Epithelial cell of proximal tubule (primary cell): ENCODE measurements at places on chromosomes 5 and 9. TPM values are rescaled to one million over a fixed set of nuclear protein-coding genes. Genes with fewer than 3 reads are reported as not detected.

TAF11L10 gene
- total RNA-seq = not detected in 2 replicates

WNT8A gene
- not detected in 2 replicates for total RNA-seq

PCDHB3 gene
- total RNA-seq = 0.22 and 0.23 TPM in 2 replicates

CACFD1 gene
- 4.3 and 11.0 TPM in 2 replicates for total RNA-seq

PLK2 gene
- total RNA-seq = 437 and 613 TPM in 2 replicates

PCDHGB5 gene
- total RNA-seq = 4.0 and 6.5 TPM in 2 replicates

ADAMTS2 gene
- total RNA-seq = 0.29 and 0.65 TPM in 2 replicates

- DNase-seq = no peak
Observed at GRCh38 chr5:43498581-43498980, 14.9 kb upstream of the TMEM267 start.

DNA sequence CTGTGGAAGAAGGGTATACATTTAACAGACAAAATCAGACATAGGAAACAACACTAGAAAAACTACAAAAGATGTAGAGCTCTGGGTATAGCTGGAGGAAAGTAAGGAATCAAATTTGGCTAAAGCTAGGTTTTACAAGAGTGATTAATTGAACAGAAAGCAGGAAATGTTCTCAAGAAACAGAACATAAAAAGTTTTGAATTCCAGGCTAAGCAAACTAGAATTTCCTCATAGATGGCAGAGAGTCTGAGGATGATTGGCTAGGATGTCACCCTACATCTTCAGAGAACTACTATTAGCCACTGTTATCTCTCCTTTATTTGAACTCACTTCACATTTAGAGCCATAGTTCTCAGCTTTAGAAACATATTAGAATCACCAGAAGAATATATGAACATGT lies 502.1 kb upstream of the PAPPA start:
- no peak for DNase-seq

- DNase-seq = no peak
Observed at GRCh38 chr9:76680716-76681425, 83.4 kb upstream of the PCA3 start.

GRCh38 chr9:80156756-80157472 lies 585.1 kb downstream of the TLE4 start:
- no peak for DNase-seq

- DNase-seq = no peak
Observed at GRCh38 chr9:128677794-128678193, 11.2 kb upstream of the SET start.

GRCh38 chr9:131589124-131589711 lies 43.9 kb downstream of the PRRT1B start:
- DNase-seq = no peak

DNA sequence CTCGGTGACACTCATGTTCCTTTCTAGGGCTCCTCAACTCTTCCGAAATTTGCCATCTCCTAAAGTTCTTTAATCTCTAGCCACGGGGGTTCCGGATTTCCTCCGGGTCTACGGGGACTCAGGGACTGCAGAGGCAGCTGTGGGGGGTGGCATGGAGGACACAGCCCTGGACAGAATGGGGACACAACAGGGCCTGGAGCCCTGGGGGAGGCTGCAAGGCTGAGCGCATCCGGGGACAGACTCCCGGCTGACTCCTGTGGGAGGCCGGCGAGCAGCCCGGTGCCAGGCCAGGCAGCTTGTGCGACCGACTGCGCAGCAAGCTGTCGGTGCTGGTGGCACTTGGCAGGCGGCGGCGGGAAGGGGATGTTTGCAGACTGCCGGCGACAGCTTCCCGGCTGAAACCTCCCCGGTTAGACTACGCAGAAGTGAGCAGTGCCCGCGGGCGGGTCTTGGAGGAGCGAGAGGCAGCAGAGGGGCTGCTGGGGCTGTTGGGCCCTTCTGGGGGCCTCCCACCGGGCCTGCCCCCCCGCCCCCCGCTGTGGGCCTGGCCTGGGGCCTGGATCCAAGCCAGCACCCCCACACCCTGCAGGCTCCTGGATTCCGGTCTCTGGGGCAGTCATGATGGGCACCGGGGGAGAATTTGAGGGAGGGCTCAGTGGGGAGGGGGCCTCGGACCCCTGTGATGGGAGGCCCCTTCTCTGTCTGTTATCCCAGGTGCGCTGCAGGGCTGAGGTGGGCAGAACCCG lies 28.7 kb upstream of the UBAC1 start:
- no peak for DNase-seq

DNA sequence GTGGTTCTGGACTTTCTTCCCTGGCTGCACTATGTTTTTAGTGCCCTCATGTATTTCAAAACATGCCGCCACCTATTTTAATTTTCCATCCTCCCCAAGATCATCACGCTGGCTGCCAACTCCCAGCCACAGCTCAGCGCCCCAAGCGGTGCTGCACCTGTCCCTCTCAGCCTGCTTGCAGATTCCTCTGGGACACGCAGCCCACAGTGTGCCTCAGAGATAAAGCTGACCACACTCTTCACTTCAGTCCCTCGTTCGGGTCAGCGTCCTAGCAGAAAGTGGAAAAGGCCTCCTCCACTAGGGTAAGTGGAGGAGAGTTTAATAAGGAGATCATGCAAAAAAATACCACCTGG lies 56.2 kb upstream of the CKS2 start:
- DNase-seq = no peak

GRCh38 chr9:37775216-37775919 lies 9.5 kb downstream of the EXOSC3 start:
- DNase-seq = no peak

- DNase-seq = no peak
Observed at GRCh38 chr5:178766936-178767912, 36.8 kb upstream of the ZNF354A start.

DNA sequence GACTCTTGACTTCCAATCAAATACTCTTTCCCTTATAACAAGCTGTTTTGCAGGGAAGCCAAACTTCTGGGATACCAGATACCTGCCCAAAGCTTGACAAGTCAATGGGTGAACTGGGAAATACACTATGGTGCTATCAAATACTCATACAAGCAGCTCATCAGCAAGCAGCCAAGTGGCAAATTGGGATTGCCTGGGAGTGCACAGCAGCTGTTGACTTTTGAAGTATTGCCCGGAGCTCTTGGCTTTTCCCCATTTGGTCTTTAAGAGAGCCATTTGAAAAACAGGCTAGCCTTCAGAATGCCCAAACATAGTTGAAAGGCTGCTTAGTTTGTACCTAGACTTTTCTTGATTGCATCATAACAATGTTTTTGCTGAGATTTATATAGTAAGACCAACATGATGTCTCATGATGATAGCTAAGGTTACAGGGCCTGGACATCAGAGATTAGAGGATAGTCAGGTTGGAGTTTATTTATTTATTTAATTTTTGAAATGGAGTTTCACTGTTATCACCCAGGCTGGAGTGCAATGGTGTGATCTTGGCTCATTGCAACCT lies 210.1 kb upstream of the ZNF608 start:
- DNase-seq = no peak

DNA sequence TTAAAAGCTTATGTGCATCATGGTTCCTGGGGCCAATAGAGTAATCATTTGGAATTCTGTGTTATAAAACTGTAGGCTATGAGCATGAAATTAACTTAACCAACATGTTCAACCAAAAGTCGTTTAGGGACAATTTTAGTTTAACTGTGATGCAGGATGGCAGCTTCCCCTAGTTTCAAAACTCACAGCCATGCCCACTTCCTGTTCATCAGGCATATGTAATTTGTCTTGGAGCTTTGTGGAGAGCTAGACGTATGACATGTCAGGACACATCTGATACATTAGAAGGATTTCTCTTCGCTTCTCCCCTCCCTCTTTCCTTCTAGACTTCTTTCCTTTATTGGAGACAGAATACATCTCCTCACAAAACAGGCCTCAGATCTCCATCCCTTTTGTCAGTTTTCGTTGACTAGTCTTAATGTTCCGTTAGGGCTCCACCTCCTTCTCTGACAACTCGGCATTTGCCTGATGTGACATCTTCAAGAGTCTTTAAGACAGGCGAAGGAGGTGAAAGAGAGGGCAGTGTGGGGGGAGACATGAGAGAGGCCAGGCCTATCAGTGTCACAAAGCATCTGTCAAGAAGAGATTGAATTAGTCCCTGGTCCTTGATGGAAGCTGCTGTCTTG lies 176.0 kb downstream of the MSX2 start:
- no peak for DNase-seq

DNA sequence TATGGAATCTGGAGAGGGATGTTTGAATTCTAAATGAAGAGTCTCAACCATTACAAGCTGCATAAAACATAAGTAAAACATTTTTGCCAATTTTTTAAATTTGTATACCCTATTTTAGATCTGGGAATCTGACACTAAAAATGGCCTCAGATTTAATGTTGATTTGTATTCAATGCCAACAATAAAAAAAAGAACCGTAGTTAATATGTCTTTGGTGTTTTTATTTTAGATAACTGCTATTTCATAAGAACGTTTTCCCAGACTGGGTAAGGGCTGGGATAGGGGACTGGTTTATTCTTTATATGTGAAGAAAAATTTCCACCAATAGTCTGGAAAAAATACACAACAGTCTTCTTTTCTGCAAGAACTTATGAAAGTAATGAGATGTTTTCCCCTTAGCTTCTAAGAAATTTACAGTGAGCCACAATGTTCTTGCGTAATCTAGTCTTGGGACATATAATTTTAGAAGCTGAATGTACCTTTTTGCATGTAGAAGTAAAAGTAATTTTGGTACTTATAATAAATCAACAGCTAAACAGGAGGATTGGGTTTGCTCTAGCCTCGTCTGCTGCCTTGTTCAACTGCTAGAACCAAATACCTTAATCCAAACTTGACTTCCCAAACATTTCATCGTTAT lies 244.6 kb upstream of the EFNA5 start:
- no peak for DNase-seq

DNA sequence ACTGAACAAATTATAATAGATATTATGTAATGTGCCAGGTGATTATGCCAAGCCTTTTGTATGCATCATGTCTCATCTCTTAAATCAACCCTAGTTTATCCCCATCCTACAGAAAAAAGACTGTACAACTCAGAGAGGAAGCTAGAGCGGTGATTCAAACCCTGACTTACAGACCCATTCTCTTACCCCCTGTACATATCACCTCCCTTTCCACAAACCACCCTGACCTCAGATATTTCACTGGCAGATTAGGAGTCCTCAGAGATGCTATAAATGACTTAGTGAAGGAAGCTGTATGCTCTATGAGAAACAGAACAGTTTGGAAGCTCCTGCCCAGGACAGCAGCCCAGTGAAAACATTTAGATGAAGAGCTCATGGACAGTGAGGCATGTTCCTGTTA lies 79.1 kb upstream of the RARS1 start:
- no peak for DNase-seq

- DNase-seq = no peak
Observed at GRCh38 chr5:141855265-141856036, 22.8 kb downstream of the PCDH1 start.

DNA sequence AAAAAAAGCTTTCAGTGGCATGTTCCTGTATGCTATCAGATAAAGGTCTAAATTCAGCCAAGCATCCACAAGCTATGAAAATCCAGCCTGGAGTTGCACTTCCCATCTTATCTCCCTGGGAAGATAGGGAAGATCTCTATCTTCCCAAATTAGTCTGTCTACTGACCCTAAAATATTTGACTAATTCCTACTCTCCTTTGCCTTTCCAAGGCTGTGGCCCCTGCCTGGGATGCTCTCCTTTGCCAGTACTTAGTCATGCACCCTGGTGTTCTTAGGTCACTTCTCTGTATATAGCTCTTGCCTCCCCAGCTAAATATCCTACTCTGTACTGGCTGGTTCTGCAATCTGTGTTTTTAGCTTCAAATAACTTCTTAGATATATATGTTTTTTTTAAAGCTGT lies 44.0 kb upstream of the PLPP1 start:
- DNase-seq = no peak

DNA sequence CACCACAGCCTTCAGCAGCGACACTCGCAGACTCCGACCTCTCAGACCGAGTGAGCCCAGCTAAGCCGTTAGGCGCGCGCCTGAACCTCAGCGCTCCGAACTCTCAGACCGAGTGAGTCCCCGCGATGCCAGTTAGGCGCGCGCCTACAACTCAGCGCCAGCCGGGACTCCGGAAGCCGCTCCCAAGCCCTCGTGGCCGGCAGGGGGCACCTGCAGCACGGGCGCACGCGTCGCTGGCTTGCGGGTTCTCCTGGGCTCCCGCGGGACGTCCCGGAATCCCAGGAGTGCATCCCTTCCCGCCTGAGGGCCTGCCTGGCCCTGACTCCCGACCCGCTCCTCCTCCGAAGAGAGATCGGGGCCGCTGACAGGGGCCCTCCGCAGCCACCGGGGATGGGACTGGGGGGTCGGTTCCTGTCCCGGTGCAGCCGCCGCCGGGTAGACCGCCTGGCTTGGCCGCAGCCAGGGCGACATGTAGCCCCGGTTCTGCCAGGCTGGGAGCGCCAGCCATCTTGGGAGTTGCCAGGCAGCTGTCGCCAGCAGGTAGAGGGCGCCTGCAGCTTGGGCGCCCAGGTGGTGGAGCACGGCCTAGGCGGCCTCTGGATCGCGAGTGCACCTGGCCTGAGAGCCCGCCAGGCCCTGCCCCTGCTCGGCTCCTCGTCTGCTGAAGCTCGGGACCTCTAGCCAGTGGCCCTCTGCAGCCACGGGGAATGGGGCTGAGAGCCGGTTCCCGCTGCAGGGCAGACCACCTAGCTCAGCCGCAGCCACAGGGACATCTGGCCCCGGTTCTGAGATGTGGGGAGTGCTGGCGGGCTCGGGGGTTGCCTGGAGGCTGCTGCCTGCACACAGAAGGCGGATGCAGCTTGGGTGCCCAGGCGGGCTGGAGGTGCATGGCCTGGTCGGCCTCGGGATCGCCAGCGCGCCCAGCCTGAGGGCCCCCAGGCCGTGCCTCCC lies at the start of gene ANKRD18A:
Gene ANKRD18A (minus strand): TSS at position 114 of the 951 bp plus-strand sequence. CDS start 311 bp downstream, outside the sequence.
- DNase-seq = peak; percentile 40
